Kidney epithelial cell (primary cell): ENCODE measurements at places on chromosomes 3 and 15. TPM values are rescaled to one million over a fixed set of nuclear protein-coding genes. Genes with fewer than 3 reads are reported as not detected.

- no peak for DNase-seq
Observed at GRCh38 chr3:171333784-171334464, 126.3 kb downstream of the TNIK start.

MNS1 gene
- 0.84 and 1.5 TPM in 2 replicates for total RNA-seq

- no peak for DNase-seq
Observed at GRCh38 chr3:121228971-121229370, 316.8 kb downstream of the POLQ start.

- no peak for DNase-seq
Observed at GRCh38 chr3:15796771-15797641, 773 bp downstream of the ANKRD28 start.

GRCh38 chr3:27219127-27219845 lies 149.9 kb downstream of the NEK10 start:
- no peak for DNase-seq

GRCh38 chr15:50256188-50257041 lies 9.1 kb downstream of the HDC start:
- no peak for DNase-seq

CAV3 gene
- not detected in 2 replicates for total RNA-seq

- DNase-seq, result no peak
Observed at GRCh38 chr15:27936164-27936563, 163.0 kb downstream of the OCA2 start.

CCR2 gene
- total RNA-seq, result not detected in 2 replicates

DNA sequence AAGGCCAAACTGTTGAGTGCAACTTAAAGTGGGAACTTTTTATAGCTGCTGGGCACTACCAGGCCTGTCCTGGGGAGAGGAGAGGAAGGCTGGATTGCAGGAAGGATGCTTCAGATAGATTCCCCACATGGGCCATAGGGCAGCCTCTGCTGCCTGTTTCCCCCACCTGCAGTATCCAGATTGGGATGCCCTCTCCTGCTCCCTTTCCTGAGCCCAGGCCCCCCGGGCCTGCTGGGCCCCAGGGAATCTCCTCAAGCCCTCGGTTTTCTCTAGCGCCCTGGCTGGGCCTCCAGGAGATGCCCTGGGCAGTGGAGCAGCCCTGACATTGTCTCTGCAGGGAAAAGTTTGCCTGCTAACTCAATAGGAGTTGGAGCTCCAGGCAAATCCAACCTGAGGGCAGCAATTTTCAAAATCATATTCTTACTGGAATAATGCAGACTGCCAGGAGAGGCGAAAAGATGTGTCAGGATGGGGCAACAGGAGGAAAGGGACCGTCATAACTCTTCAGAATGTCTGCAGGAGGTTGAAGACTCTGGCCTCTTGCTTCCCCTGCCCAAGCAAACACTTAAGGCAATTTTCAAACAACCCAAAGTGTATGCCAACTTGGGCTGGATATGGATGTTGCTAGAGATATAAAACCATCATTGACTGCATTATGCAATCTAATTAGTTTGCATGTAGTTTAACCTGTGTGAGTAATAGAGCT lies 4.4 kb downstream of the NR2F2 start:
- DNase-seq, result no peak

- DNase-seq, result no peak
Observed at GRCh38 chr3:155254445-155254844, 39.0 kb downstream of the STRIT1 start.

- DNase-seq, result no peak
Observed at GRCh38 chr3:38459499-38460048, 5.9 kb downstream of the ACVR2B start.

GRCh38 chr15:74324714-74325113 lies 42.7 kb downstream of the CYP11A1 start:
- no peak for DNase-seq
